ENCODE measurements at places on chromosomes 5 and 9.

DNA sequence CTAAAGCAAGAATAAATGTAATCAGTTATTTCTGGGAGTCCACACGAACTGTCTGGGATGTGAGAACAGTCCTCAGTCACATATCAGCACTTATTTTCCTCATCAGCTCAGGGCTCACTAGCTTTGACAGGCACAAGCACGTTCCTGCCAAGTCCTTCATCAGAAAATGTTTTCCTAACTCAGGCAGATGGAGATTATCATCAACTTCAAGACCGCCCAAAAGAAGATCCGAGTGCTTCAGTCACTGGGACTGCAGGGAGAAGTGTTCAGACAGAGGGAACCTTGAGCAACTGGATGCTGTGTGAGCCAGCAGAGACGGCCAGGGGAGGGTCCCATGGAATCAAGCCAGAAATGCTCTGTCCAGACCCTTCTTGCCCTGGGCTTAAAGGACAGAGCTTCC, 189.4 kb downstream of the NXNL2 start:
- no peak for DNase-seq

- no peak for DNase-seq
These were observed 16.5 kb upstream of the SEC16A start for GRCh38 chr9:136499071-136499934.

- DNase-seq, result no peak
These were observed 20.4 kb upstream of the RFK start for GRCh38 chr9:76414661-76415060.

- DNase-seq, result no peak
These were observed 13.5 kb upstream of the GRM6 start for GRCh38 chr5:179008667-179009066.

DNA sequence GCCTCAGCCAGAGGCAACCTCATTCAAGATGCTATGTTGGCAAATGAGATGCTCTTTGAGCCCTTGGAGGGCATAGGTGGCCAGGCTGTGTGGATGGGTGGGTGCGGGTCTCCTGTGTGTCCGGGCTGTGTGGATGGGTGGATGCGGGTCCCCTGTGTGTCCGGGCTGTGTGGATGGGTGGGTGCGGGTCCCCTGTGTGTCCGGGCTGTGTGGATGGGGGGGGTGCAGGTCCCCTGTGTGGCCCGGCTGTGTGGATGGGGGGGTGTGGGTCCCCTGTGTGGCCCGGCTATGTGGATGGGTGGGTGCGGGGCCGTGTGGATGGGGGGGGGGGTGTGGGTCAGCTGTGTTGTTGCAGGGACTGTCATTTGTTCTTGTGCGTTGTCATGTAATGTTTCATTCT, 136.6 kb upstream of the COL5A1 start:
- DNase-seq, result no peak

GRCh38 chr5:11027660-11028059, 266.6 kb upstream of the DAP start:
- no peak for DNase-seq

- no peak for DNase-seq
These were observed 3.8 kb downstream of the ATP6V1G1 start for GRCh38 chr9:114591291-114591787.

DNA sequence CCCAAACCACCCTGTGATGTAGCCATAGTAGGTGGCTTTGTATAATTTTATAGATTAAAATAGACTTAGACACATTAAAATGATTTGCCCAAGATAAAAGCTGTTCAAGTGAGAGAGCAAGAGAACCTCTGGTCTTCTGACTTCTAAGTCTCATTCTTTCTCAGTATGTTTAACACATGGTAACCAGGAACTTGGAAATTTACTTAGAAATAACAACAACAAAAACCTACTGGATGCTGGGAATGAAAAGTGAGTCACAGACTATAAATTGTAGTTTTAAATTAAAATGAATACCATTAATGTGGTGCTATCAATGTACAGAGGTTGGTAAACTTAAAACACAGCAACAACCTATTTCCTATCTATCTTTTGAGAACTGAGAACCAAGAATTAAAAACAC, 30.4 kb downstream of the HMGCR start:
- DNase-seq, result no peak

GRCh38 chr9:110015759-110016158, 192.2 kb downstream of the C9orf152 start:
- DNase-seq, result no peak

DNA sequence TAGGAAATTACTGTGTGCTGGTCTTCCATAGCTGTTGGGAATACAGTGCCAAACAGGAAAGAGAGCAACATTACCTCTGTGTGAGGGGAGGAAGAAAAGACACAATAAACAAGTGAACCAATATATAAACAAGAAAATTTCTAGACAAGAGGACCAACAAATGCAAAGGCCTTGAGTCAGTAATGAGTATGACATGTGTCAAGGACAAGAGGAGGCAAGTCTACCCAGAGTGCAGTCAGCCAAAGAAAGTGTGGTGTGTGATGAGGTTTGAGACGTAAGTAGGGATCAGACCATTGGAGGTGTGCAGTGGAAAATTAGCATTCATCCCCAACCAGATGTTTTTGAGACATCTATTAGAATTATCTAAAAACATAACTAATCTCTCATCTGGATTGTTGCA, 69.5 kb upstream of the CDH6 start:
- DNase-seq, result no peak

- DNase-seq, result no peak
These were observed 17.2 kb downstream of the CENPP start for GRCh38 chr9:92342825-92343488.

DNA sequence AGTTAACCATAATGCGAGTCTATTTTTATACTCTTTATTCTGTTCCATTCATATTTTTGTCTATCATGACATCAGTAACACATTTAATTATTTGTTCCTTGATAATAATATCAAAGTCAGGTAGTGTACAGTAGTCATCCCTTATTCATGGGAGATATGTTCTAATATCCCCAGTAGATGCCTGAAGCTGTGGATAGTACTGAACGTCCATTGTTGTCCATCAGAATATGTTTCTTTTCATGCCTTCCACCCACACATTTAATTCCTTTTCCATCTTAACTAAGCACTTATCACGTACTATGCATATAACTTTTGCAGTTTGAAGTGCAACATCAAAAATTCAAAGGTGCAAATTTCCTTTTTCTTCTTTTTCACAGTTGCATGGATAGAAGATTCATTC, 53.6 kb downstream of the FER start:
- DNase-seq, result no peak

DNA sequence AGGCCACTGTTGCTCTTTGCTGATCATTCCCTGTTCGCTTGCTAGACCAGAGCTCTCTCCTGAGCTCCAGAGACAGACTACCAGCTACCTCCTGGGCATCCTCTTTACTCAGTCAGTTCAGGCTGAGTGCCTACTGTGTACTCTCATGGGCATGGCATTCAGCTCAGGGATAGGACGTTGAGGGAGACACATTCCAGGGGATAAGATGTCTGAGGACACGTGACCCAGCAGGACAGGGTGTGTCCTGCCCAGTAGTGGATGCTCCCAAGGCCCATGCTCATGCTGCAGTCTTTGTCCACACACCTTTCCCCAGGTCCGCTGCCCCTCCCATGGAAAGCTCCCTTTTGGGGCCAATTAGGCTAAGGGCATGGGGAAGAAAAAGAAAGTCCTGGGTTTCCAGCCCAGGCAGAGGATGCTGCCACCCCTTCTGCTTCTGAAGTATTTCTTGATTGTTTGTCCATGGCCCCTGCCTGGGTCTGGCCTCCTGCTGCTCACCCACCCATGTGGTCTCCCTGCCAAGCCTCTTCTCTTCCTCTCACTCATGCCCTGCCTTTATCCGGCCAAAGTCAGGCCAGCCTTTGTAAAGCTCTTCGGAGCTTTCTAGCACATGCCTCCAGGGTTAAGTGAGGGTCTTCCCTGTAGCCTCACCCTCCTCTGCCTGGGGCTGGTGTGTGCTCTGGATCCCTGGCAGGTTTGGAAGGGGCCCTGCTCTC, 60.5 kb upstream of the PITX1 start:
- no peak for DNase-seq

GRCh38 chr9:94794476-94795167, 68.1 kb downstream of the AOPEP start:
- DNase-seq, result no peak

DNA sequence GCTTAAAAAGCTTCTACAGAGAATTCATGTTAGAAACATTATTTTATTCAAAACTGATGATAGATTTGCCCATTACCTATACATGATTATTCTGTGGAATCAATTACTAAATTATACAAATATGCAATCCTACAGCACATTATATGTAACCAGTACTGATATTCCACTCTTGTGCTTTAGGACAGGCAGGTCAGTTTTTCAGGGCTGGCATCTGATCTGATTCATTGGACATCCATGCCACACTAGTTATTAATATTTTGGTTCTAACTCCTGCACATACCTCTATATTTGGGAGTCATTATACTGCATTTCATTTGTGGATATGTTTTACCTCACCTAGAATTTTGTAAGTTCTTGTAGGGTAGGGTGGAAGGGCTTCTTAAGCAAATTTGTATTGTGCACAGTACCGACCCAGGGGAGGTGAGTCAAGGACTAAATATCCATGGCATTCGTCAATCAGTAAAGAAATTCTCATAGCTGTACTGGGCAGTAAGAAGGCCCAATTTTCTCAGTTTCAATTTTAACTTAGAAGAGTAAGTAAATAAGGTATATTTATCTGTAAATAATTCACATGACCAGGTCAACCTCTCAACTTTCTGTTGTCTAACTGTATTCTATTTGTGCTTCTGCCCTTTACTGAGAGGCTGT, 33.5 kb downstream of the ELOVL7 start:
- no peak for DNase-seq

- DNase-seq, result no peak
These were observed 151.6 kb upstream of the KLF9 start for GRCh38 chr9:70566066-70566465.

DNA sequence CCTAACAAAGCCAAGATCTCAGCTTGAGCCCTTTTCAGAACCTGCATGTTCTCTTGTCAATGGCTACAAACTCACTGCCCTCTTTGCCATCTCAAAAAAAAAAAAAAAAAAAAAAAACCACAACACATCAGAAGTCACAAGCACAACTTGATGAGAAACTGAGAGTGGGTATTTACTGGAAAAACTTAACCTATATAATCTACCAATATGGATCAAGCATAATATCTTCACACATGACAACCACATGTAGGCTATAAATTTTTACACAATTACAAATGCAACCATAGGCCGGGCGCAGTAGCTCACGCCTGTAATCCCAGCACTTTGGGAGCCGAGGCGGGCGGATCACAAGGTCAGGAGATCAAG, 9.0 kb downstream of the MTMR12 start:
- DNase-seq, result no peak

DNA sequence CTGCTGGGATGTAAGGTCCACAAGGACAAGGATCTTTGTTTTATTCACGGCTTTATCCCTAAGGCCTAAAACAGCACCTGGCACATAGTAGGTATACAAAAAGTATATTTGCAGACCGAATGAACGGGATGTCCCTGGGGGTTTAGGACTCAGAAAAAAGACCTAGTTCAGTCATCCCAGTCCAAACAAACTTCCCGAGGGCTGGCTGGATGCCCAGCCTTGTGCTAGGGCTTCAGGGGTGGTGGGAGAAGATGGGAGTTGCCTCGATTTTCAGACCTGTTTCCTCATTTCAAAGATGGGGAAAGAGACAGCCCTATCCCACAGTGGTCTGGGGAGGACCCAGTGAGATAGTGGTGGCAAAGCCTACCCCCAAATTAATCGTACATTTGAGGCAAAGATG, 3.0 kb upstream of the PROB1 start:
- DNase-seq, result no peak

GRCh38 chr9:98658951-98659351, 49.8 kb downstream of the GABBR2 start:
- DNase-seq, result peak; percentile 32

DNA sequence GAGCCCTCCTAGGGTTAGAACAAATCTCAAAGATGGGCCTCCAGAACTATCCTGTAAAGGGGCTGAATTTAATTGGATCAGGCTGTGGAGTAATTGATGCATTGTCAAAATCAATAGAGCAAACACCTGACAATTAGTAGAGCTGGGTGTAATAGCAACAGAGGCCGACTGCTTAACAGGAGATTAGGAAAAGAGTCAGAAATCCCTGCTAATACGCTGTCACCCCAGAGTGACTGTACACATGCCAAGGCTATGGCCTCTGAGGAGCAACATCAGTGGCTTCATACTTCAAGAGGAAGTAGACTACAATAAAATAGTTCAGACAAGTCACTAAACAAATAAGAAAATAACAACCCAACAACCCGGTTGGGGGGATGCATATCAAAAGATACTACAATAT, 18.7 kb upstream of the GRPEL2 start:
- no peak for DNase-seq

DNA sequence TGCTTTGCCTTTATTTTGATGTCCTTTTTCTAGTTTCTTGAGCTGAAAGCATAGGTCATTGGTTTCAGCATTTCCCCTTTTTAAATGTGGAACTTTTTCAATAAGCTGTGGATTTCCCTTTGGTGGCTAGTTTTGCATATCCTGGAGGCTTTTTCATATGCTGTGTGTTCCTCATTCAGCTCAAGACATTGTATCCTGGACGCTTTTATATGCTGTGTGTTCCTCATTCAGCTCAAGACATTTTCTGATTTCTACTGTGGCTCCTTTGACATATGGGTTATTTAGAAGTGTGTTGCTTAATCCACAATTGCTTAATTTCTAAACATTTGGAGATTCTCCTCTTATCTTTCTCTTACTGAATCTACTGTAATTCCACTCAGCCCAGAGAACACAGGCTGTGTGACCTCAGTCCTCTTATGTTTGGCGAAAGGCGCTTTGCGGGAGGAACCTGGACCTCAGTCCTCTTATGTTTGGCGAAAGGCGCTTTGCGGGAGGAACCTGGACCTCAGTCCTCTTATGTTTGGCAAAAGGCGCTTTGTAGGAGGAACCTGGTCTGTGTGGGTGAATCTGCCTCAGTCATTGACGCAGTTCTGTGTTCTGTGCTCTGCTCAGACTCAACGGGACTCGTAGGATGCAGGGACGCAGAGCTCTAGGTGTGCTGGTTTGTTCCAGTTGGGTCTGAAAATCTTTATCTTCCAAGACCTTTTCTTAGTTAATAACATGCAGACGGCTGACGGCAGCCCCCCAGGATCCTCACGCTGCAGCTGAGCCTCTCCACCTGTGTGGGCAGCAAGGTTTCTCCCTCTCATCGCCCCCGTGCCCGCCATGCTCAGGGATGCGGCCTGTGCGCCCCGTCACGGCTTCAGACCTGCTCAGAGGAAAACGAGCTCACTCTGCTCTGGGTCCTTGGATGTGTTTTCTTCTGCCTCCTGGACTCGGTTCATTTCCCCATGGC, 6.0 kb upstream of the SLC9A3 start:
- no peak for DNase-seq

- no peak for DNase-seq
These were observed 233.6 kb upstream of the TRPC7 start for GRCh38 chr5:136598802-136599404.

DNA sequence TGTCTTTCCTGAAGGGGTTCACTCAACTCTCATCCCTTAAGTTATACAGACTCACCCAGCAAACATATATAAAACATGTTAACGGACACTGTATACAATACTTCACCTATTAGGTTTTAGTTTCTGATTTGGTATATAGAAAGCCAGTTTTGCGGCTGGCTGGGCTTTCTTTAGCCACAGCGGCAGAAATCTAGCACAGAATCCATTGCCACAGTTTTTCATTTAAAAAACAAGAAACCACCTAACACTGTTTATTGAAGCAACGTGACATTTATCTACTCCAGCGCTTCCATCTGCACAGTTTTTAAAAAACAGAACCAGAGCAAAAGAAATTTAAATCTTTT, 67.3 kb downstream of the SNX30 start:
- DNase-seq, result no peak

GRCh38 chr5:42621242-42621641, 135.4 kb upstream of the CCDC152 start:
- no peak for DNase-seq

- no peak for DNase-seq
These were observed 34.1 kb downstream of the PRRC1 start for GRCh38 chr5:127551410-127552041.

- no peak for DNase-seq
These were observed 74.9 kb upstream of the CER1 start for GRCh38 chr9:14797435-14797834.
